Activated T-cell treated with anti-CD3 and anti-CD28 coated beads for 24 hours (primary cell): ENCODE measurements at places on chromosomes 7 and 10.

DNA sequence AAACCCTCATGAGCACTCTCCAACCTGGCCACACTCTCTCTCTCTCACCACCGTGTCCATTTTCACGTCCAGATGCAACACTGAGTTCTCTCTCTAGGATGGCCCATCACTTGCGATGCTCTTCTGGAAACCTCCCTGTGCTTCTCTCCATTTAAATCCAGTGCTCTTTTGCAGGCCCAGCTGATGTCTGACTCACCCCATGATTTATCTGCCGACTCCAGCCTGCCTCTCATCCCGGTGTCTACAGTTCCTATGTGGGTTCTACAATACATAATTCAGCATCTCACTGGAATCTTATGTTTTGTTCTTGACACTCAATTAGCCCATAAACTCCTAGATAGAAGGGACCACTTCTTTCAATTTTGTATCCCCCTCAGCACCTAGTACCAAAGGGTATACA, 5.0 kb downstream of the TPK1 start:
- no peak for DNase-seq

GRCh38 chr7:96953676-96954513, 51.5 kb upstream of the DLX6 start:
- no peak for DNase-seq

DNA sequence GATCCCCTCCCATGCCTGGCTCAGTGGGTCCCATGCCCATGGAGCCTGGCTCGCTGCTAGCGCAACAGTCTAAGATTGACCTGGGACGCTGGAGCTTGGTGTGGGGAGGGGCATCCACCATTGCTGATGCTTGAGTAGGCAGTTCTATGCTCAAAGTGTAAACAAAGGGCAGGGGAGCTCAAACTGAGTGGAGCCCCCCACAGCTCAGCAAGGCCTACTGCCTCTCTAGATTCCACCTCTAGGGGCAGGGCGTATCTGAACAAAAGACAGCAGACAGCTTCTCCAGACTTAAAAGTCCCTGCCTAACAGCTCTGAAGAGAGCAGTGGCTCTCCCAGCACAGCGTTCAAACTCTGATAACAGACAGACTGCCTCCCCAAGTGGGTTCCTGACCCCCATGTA, 31.2 kb upstream of the FFAR4 start:
- no peak for DNase-seq

GRCh38 chr10:115045499-115045898, 47.7 kb upstream of the ATRNL1 start:
- no peak for DNase-seq
